ENCODE measurements at places on chromosomes 12 and 14.

DNA sequence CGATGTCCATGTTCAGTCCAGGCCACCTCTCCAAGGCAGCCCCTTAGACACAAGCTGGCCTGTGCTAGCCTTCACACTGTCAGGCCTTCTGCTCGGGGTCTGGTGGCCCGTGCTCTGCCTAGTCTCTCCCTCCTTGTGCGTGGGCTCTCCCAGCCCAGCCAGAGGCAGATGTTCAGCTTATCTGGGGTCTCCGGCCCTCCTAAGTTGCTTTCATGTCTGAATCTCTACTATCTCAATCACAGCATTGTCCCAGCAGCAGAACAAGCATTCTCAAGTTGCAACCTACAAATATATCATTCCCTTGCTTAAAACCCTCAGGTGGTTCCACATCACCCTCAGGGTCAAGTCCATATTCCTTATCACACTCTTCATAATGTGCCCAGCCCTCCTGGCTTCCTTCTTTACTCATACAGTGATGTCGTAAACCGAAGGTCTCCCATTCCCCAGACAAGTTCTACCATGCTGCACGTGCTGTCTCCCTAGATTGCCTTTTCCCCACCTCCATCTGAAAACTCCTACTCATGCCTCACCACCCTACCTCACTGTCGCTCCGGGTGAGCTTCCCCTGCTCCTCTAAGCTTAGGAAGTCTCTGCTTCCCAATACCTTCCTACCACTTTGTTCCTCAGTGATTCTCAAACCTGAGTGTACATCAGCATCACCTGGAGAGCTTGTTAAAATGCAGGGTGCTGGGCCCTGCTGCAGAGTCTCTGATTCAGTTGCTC lies 1.5 kb downstream of the KRT73 start:
- DNase-seq, result no peak

DNA sequence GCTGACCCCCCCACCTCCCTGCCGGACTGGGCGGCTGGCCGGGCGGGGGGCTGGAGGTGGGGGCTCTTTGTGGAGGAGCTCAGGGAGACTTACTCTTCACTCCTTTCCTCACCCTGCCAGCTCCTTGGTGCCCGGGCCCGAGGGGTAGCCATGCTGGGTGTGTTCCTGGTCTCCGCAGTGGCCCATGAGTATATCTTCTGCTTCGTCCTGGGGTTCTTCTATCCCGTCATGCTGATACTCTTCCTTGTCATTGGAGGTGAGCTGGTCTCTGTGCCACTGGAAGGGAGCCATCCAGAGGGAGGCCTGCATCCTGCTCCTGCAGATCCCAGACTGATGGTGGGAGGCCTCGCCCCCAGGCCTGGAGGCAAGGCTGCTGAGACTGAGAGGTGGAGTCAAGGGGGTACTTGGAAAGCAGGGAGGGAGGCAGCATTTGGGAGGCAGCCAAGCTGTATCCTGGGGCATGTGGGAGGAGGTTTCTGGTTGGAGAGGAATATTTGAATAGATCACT lies 19.7 kb downstream of the SOAT2 start:
- no peak for DNase-seq

DNA sequence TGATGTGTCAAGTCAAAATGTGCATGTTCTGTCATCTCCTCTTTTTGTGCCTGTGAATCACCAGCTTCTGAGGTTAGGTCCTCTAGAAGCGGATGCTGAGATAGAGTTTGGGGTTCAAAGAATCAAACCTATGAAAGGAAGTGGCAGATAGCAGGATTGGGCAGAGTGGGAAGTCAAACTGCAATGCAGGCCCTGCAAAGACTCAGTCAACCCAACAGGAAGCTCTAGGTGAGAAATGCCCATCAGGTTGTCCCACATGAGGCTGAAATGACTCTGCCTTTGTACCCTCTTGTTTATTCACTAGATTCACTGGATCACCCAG lies 4.5 kb upstream of the MIA2 start:
- DNase-seq, result peak; percentile 71

DNA sequence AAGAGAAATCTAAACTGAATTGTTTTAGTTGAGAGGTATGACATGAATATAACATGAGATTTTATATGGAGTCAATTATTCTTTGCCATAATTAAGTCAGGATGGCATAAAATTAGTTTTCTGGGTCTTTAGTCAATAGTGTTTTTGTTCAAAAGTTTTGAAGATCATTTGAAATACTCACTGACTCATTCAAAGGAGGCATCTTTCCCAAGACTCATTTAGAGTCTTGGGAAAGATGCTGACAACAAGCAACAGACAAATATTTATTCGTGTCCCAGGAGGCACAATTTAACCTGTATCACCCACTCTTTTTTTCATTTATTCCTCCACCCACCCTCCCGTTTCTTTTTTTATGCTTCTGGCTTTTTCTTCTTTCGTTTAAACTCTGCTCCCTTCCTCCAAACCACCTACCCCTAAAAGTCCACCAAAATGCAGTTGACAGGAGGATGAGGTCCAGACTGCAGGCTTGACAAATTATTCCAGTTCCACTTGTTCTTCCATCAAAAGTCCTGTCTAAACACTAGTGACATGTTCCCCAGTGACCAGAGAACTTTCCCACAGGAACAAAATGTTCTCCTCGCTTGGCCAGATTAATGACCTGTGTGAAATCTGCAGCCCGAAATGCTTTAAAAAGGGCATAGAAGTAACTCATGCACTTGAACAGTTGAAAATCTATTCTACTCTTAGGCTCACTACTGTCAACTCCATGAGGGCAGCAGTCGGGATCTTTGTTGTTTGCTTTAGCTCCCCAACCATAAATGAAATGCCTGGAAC lies 43.3 kb upstream of the CSRP2 start:
- DNase-seq, result no peak

DNA sequence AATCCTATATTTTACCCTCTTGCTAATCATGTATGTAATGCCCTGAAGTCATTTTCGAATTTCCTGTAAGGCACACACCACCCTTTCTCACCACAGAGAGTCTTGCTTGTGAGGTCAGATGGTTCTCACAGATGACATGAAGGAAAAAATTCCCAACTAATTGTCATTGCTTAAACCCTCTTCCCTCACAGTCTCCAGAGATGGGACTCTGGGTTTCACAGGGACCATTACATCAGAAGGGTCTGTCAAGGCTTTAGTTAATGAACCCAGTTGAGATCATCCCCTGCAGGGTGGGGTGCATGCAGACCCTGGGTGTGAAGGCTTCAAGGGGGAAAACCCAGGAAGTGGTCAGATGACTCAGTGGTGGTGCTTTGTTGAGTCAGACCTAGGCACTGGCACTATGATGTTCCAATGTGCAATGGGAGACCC lies 229.6 kb downstream of the BCAT1 start:
- peak; percentile 35 for DNase-seq

GRCh38 chr14:67837011-67837624 lies 17.5 kb downstream of the RAD51B start:
- peak; percentile 83 for DNase-seq

GRCh38 chr12:31324845-31325523 lies 966 bp downstream of the SINHCAF start:
- peak; percentile 45 for DNase-seq

DNA sequence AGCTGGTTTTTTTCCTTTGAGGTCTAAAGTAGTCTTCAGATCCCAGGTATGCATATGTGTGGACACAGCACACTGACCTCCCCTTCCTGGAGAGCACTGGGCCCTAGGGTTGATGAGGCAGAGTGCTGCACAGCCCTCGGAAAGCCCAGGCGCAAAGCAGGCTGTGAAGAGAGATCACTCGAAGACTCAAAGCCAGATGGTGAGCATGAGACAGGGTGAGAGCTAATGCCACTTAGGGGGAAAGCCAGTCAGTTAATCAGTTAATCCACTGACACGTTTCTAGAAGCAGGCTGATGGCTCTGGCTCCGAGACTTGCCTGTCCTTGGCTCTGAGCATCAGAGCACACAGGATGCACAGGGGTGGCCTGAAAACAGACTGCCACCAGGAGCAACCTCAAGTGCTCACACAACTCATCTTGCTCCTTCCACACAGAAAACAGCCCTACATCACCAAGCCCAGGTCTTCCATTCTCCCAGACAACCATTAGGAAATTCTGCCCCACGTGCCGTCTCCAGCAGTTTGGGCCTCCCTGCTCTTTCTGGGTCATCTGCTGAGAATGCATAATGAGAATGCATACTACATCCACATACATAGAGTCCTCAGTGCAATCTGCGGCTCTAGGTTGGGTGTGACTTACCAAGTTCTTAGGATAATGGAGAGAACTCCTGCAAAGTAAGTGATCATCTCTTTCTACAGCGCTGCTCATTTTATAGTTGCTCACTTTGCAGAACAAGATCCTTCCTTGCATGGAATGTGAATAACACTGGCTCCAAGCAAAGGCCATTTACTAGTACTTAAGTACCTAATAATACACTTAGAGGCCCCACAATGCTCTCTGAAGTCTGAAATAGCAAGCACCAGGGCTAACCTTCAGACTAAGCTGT lies 12.0 kb downstream of the AQP6 start:
- DNase-seq, result no peak

DNA sequence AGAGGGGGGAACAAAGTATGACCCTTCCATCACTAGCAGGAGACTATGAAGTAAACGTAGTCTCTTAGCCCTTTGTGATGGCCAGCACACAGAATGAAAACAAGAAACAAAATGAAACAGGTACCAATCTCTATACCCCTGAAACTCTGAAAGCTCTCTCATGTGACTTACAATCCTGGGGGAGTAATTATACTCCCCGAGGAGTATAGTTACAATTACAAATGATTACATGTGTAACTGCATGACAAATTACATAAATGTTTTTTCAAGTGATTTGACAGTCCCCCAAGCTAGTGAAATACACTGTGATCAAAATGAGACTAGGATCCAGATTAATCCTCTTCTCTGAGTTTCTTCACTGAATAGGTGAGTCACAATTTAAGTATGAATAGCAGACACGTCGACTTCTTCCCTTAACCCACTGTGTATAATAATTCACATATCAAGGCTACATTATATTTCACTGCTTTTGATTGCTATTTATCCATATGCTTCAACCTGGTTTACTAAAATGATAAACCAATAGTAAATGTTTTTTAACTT lies 74.0 kb downstream of the SPTSSA start:
- DNase-seq, result no peak

GRCh38 chr12:11209113-11209512 lies 22.4 kb upstream of the TAS2R42 start:
- no peak for DNase-seq

DNA sequence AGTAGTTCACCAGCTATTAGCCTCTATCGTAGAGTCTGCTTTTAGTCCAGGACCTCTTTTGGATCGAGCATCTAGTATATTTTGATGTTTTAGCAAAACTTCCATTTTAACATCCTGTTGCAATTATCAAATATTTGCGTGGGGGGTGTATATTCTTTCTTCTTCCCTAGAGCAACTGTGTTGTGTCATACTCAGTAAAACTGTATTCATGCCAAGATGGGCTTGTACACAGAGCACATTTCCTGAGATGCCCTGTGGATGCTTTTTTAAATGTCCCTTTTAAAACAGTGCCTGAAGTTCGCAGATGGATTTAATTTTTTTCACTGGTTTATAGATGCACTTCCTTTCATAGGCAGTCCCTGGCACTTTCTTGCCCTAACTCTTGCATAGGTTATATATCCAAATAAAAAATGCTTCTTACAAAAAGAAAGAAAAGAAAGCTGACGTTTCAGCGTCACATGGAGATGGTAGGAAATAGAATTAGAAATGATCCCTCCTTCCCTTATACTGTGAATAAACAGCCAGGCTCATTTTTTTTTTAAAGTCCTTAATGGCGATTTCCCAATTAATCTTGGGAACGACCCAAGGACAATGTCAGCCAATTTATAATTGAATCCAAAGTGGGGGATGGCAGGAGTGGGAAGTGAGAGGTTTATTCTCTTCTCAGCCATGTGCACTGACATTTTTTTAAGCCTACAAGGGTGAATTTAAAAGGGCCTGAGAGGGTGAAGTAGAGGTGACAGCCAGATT lies 247.0 kb downstream of the SLC41A2 start:
- DNase-seq, result no peak

GRCh38 chr14:33676135-33676566 lies 274.7 kb downstream of the EGLN3 start:
- DNase-seq, result no peak

GRCh38 chr12:19190292-19191031 lies 60.9 kb downstream of the PLEKHA5 start:
- no peak for DNase-seq

DNA sequence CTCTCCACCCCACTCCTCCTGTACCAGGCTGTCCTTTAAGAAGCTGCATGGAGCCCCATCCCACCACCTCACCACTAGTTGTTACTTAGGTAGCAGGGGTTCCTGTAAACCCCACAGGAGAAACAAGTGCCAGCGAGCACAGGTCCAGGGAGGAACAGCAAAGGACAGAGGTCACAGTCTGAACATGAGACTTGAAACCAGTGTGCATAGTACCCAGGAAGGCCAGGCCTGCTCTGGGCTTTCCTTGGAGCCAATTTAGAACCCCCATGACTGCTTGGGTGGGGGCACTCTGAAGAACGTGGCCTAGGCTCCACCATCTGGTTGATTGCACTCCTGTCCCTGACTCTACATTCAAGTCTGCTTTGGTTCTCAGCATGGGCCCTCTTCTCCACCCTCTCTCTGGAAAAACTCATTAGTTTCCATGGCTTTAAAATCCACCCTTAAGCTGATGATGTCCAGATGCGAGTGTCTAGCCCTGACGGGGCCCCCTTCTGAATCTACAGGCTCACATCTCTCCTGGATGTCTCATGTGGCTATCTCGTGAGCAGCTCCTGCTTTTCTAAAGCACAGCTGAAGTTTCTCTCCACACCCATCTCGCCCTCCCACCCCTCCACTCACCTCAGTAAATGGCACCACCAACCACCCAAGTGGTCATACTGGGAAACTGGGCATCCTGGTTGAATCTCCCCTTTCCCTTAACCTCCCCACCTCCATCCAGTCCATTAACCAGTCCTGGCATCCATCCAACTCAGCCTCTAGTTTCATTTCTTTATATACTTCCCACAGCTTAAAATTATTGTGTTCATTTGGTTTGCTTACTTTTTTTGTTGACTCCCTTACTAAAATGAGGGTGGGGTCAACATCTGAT lies 8.4 kb downstream of the KRT3 start:
- no peak for DNase-seq

DNA sequence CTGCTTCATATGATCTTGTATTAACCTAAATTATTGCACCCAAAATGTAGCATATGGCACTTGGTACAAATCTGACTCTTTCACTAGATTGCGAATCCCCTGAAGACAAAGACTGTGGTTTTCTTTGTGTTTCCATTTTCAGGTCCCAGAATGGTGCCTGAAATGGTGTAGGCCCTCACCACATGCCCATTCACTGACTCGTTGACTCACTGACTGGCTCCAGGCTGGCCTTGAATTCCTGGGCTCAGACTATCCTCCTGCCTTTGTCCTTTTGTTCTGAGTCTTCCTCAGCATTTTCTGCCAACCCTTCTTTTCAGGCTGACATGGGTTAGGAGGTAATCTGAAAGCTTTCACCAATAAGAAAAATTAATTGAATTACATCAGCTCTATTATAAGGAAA lies 368.7 kb upstream of the GARIN6 start:
- DNase-seq, result no peak

Measured in CD4-positive, alpha-beta T cell treated with Interleukin-10 for 1 hour (primary cell).